ENCODE measurements at places on chromosomes 4 and X.

- DNase-seq, result no peak
Observed at GRCh38 chrX:130443875-130444274, 42.1 kb downstream of the RBMX2 start.

DNA sequence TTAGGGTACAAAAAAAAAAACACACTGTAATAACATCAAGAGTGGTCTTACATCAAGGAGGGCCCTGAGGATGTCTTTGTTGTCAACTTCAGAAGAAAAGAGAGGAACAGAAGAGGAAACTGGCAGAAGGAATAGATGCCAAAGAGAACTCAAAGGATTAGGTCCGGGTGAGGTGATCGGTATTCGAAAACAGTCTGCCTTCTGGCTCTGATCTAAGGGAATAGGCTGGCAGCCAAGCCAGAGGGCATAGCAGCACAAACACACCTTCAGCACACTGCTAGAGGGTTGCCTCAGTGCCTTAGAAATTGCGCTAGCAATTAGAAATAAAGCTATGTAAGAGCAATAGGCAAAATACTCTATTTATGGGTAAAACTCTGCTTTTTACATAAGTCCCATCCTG, 91.4 kb upstream of the TTC29 start:
- DNase-seq, result no peak

DNA sequence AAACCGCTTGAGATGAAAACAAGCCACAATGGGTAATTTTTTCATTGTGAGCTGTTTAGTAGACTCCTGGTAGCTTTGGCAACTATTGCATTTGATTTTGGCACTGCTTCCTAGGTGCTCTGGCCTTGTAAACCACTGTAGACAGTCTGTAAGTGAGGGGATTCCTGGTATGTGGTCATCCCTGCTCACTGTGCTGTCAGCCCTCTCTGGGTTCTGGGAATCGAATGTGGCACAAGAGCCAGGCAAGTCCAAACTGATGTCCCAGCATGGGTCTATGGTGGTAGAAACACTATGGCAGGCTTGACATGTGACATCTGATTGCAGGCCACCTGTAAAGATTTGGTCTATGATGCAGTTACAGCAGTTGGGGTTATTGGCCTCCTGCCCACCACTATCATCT, 2.5 kb downstream of the USP51 start:
- no peak for DNase-seq

DNA sequence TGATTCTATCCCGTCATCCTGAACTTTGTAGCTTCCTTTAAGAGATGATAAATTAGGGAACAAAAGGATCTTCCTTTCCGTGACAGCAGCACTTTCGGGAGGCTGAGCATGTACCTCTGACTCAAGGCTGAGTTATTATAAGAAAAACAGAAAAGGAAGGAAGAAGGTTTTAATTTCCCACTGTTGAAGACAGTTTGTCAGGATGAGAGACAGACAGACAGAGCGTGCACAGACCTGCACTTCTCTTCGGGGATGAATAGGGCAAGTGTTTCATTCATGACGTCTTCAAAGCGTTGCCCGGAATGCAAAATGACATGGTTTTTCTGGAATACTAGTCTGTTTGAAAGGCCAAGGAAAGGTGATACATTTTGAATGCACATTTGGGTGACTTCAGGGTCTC, 405.3 kb upstream of the FAT1 start:
- DNase-seq, result no peak

DNA sequence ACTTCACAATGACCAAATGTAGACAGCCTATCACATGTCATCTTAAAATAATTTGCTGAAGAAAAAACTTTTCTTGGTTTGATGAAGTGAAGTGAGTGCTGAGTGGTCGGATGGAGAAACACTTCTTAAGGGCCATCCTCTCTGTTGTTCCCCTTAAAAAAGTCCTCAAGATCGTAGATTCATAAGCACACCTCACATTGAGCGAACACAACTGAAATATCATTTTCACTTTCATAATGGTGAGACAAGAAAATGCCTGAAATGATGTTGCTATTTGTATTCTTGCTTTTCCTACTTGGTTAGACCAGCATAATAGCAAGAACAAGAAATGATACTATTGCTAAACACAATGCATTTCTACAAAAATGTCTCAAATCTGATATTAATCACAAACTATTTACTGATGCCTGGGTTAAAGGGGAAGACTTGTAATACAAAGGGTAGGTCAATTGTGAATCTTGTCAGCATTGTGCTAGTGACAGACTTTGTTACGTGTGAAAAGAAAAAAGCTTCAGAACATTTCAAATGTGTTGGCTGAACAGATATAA, 305.6 kb upstream of the NR3C2 start:
- DNase-seq, result no peak

DNA sequence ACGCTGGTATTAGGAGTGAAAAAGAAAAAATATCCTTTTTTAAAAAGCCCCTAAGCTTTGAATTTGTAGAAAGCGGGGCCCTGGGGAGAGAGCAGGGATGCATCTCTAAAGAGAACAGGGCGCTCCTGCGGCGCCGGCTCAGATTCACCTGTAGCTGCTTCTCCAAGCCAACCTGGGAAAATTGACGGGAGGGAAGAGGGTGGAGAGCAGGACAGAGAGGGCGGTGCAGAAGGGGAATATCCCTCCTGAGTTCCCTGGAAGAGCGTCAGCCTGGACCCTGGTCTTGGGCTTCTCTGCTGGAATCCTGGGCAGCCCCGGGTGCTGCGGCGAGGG, 776 bp upstream of the SOWAHD start:
- DNase-seq, result no peak

GRCh38 chrX:16737024-16737423, 17.6 kb downstream of the SYAP1 start:
- no peak for DNase-seq

DNA sequence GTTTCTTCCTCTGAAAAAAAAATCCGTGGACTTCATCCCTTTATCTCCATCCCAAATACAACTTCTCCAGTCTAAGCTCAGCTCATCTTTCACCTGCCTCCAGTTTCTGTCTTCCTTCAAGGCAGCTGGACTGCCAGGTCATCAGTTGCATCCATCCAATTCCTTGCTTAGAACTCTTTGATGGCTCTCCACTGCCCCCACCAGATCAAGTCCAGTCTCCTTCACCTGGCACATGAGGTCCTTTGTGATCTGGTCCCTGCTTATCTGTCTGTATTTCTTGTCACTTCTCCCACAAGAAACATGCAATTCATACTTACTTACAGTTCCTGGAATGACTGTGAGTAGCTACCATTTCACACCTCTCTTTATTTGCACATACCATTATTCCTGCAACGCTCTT, 33.8 kb downstream of the OTUD6A start:
- no peak for DNase-seq

DNA sequence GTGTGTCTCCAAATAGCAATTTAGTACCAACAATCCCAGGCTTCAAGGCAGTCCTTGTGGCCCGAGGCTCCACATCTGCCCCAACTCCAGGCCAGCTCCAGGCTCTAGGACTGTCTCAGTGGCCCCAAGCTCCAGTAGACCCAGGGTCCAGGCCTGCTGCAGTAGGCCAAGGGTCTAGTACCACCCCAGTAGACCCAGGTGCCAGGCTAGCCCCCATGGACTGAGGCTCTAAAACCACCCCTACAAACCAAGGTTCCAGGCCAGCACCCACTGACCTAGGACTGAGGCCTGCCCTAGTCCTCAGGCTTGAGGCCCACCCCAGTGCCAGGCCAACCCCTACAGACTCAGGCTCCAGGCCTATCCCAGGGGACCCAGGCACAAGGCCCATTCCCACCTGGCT, 191.6 kb downstream of the DLG3 start:
- DNase-seq, result no peak

GRCh38 chrX:115561605-115562479, 868 bp downstream of the PLS3 start:
- no peak for DNase-seq

- DNase-seq, result peak; percentile 74
Observed at GRCh38 chrX:154443992-154444754, at the start of gene FAM50A. TSS of gene FAM50A (plus strand) at chrX:154444141. CDS start at chrX:154444236, 95 bp downstream.

GRCh38 chr4:139669335-139669734, 3.7 kb downstream of the MGST2 start:
- DNase-seq, result no peak

- DNase-seq, result no peak
Observed at GRCh38 chr4:610411-611261, 14.7 kb upstream of the PDE6B start.

GRCh38 chr4:172985552-172985951, 183.1 kb upstream of the GALNT7 start:
- DNase-seq, result no peak

GRCh38 chr4:139814323-139815015, 148.8 kb downstream of the MGST2 start:
- DNase-seq, result no peak

DNA sequence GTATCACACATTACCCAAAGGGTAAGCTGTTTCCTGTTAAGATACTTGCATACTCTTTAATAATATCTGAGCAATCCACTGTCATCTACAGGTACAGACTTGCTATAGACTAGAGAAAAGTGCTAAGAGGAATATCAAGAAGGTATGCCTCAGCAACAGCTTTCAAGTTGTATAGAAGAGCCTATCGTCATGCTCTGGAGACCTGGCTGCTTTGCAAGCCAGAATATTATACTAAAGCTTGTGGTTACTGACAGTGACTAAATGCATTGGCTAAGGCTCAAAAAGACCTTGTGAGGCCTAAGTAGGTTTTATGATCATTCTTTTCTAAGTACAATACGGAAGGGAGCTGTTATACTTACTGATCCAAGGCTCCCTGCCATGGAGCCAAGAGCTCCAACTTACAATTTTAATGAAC, 11.3 kb downstream of the LAMP2 start:
- no peak for DNase-seq

DNA sequence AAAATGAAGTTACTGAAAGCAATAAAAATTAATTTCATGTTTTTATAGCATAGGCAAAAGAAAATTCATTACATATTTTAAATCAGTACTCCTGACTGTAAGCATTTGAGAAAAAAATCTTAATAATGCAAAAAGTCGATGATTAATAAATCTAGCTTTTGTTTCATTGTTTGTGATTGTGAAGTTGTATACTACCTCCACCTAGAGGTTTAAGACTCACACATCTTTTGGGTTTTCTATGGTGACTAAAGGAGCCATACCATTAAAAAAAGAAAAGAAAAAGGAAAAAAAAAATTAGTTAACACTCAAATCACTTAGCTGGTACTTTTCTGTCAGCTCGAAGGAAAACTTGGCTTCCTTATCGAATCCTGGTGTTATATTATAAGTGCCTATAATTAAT, 2.0 kb downstream of the GABRA2 start:
- DNase-seq, result no peak

GRCh38 chr4:145545538-145546174, 64.0 kb downstream of the SMAD1 start:
- no peak for DNase-seq

GRCh38 chrX:85243761-85244449, at the start of the genes SATL1 and ZNF711:
TSS of gene SATL1 (minus strand) at chrX:85243779. CDS start at chrX:85108968, 134,811 bp downstream.
TSS of gene ZNF711 (plus strand) at chrX:85243991. CDS start at chrX:85247573, 3,582 bp downstream.
- DNase-seq, result peak; percentile 0

DNA sequence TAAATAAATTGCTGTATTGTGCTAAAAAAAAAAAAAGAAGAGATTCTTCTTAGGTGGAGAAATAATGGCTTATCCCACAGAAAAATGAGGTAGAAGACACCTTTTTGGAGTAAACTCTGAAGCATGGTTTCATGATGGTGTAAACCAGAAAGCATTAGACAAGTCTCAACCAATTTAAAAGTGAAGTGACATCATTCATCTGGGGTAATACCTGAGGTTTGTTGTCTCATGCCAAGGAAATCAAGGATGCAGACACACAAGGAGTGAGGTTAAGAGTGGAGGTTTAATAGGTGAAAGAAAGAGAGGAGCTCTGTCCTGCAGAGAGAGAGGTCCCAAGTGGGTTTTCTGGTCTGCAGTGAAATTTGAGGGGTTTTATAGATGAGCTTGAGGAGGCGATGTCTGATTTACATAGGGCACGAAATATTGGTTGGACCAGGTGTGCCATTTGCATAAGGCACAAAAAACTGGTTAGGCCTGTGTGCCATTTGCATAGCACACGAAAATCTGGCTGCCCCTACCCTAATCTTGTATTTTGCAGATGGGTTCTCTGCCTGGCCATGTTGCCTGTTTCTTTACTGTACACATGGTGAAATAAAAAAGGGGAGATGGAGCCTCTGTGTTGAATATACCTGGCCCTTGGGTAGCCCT, 25.0 kb upstream of the CWH43 start:
- DNase-seq, result no peak

GRCh38 chr4:148344941-148345340, 97.3 kb downstream of the NR3C2 start:
- no peak for DNase-seq

GRCh38 chr4:172986114-172986513, 182.5 kb upstream of the GALNT7 start:
- no peak for DNase-seq

- DNase-seq, result no peak
Observed at GRCh38 chr4:151166636-151167035, 67.2 kb downstream of the RPS3A start.

DNA sequence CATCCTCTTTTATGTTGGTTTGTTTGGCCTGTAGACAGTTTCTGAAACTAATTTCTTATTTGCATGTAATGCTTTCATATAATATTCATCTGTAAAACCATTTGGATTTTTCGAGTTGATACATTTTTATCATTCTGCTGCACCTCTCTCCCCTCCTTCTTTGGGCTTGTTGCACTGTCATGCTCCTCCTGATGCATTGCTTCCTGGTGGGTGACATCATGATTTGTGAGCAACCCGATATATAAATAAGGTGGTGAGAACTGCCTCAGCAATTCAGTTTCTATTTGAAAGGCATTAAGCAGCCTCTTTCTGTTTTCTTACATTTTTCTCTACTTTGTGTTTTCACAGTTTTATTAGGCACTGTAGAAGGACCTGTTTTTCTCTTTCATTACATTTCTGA, 515.7 kb downstream of the RPA4 start:
- DNase-seq, result no peak

DNA sequence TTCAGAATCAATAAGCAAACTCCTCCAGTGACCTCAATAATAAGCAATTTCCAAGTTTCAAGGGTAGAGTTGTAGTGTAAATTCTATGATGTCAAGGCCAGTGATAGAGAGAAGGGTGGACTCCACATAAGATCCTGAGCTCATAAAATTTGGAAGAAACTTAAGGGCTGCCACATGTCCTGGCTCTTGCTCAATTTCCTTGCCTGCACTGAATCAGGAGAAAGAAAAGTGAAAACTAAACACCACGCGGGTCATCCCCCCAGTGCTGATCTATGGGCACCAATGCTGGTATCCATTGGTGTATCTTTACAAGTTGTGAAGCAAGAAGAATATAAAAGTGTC, 392.0 kb upstream of the INTU start:
- DNase-seq, result no peak

DNA sequence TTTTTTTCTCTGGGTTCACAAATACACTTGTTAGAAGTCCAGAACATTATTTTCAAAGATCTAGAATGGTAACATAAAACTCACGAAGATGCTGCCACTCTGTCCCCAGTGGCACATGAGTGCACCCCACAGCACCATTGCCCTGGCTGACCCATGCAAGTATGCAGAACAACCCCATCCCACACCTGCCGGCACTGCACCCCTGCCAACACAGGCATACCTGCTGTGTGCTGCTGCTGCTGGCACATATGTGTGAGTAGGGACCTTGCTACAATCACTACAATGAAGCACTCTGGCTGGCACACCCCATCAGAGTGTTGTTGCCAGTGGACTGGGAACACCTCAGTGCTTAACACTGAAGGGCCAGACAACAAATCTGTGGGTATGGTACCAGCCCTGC, 66.9 kb downstream of the CISD2 start:
- no peak for DNase-seq

Measured in stimulated activated CD4-positive, alpha-beta T cell treated with anti-CD3 and anti-CD28 coated beads, Interleukin-4, amount 100 ng/mL, for 4 hours (primary cell).